ENCODE measurements at places on chromosomes 7 and 10.
A peak's percentile ranks its signal among the peaks of the same experiment; 100 is the strongest.

DNA sequence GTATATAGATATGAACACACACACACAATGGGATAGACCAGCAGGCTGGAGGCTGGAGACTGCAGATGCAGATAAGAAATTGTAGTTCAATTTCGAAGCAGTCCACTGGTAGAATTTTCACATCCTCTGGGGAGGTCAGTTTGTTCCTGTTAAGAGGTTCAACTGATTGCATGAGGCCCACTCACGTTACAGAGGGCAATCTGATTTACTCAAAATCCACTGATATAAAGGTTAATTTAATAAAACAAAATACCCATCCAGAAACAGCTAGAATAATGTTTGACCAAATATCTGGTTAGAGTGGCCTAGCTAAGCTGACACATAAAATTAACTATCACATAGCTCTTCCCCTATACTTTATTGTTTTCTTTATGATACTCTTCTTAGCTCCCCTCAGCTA lies 162.9 kb upstream of the SMIM30 start:
- DNase-seq, result no peak

GRCh38 chr10:96878057-96878456 lies 46.0 kb downstream of the LCOR start:
- DNase-seq, result no peak

DNA sequence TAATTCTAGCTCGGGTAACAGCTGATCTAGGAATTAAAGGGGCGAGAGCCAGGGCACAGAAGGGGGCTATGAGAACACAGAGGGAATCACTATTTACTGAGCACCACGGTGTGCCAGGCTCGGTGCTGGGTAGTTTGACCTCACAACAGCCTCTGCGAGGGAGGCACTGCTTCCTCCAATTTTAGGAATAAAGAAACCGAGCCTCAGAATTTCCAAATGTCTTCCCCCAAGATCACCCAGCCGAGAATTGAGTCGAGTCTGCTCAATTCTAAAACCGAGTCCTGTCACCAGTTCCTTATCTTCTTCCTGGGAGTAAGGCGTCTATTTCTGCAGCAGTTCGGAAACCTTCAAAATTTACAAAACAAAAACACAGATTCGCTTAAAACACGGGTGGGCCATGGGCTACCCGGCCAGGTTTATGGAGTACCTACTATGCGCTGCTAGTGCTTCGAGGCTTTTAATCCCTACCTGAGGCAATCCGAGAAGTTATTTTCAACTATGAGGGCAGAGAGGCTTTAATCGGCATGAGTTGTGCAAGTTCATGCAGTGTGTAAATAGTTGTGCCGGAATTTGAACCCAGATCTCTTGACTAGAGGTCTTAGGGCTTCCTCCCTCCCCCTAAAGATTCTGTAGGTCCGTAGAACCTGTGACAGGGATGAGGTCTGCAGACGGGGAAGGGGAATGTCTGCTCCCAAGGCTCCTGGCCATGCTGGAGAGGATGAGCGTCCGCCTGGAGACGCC lies 872 bp upstream of the HMX2 start:
- no peak for DNase-seq

GRCh38 chr10:42519761-42520460 lies 118.5 kb downstream of the ZNF33B start:
- no peak for DNase-seq

DNA sequence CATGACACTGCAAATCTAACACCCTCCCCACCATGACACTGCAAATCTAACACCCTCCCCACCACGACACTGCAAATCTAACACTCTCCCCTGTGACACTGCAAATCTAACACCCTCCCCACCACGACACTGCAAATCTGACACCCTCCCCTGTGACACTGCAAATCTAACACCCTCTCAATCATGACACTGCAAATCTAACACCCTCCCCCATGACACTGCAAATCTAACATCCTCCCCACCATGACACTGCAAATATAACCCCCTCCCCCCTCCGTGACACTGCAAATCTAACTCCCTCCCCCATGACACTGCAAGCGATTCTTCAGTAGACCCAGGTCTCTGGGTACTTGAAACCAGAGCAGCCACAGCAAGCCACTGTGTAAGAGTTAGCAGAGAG lies 604.4 kb downstream of the DNAJB6 start:
- DNase-seq, result no peak

DNA sequence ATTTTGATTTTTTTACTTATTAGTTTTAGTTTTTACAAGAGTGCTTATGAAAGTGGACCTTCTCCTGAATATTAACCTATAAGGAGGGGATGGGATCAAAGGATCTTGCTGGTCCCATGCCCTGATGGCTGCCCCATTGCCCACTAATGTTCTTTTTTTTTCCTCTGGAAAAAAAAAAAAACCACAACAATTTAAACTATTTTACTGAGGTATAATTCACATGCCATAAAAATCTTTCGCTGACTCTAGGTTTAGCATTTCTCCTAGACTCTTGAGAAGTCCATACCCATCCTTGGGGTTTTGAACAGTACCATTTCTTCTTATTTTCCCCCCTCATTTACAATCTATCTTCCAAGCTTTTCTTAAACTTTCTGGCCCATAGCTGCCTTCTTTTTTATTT lies 481.8 kb downstream of the TFEC start:
- DNase-seq, result no peak

- no peak for DNase-seq
Measured at GRCh38 chr7:132414857-132415256, 161.4 kb downstream of the PLXNA4 start.

DNA sequence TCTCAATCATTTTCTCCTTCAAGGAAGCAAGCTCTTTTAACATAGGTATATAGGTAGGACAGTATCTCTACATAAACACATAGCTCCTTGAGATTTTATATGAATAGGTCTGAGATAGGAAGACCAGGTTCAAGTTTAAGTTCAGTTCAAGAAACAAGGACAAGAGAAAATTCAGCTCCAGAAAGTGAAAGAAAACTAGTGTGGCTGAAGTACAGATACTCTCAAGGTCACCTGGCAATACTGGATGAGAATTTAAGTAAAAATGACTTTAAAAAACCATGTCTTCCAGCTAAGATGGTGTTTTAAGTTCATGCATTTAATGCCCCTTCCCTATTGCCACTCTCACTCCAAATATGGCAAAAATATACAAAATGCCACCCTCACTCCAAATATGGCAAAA lies 91.3 kb downstream of the OSBPL3 start:
- no peak for DNase-seq

- no peak for DNase-seq
Measured at GRCh38 chr10:69484736-69485135, 33.5 kb downstream of the TSPAN15 start.

DNA sequence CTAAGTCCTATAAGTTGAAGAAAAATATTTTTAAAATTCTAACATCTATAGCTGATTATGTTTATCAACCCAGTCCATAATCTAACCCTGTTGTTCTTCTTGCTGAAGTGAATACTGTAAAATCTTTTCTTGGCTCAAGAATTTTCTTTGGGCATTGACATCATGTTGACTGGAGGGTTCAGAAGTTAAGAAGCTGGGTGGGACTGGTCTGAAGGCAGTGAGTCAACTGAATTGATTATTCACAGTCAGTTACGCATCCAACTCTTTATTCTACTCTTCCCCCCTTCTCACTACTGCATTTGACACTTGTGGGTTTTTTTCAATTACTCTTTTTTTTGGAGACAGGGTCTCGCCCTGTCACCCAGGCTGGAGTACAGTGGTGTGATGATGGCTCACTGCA lies 31.0 kb downstream of the DENND2A start:
- DNase-seq, result no peak

GRCh38 chr7:144730224-144730623 lies 105.6 kb downstream of the TPK1 start:
- DNase-seq, result no peak

GRCh38 chr7:116524609-116525297 lies at the start of gene CAV1:
TSS of gene CAV1 (plus strand) at chr7:116525036. CDS start at chr7:116525063, 27 bp downstream.
- DNase-seq, result peak; percentile 67

DNA sequence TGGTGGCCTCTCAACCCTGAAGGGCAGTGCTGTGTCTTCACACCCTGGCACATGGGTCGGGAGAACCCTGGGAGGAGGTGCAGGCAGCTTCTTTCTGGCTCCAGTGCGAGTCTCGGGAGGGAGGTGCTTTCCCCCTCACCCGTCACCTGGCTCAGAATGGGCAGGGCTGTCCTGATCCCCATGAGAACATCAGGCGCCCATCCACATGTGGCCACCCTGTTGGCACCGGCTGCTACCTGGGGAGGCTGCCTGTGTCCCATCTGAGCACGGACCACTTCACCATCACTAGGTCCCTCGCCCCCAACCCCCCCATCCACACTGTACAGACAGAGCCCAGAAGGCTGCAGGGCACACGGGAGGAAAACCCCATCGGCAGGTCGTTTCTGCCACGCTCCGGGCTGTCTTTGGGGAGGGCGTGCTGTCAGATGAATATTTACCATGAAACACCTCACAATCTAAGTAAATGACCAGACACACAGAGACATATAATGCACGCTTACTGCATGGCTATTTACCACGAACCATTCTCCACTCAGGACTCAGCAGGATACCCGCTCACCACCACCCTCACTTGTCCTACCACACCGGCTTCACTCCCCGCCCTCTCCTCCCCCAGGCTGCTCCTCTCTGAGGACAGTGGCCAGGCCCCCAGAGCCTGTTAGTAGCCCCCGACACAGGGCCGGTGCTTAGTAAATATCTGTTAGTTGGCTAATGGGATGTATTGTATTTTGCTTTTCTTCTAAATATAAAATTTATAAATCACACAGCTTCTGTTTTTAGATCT lies 282.2 kb downstream of the DNAJB6 start:
- DNase-seq, result no peak

GRCh38 chr7:24440892-24441291 lies 132.4 kb upstream of the PALS2 start:
- DNase-seq, result no peak

GRCh38 chr10:30763918-30764317 lies 134.4 kb upstream of the LYZL2 start:
- no peak for DNase-seq

DNA sequence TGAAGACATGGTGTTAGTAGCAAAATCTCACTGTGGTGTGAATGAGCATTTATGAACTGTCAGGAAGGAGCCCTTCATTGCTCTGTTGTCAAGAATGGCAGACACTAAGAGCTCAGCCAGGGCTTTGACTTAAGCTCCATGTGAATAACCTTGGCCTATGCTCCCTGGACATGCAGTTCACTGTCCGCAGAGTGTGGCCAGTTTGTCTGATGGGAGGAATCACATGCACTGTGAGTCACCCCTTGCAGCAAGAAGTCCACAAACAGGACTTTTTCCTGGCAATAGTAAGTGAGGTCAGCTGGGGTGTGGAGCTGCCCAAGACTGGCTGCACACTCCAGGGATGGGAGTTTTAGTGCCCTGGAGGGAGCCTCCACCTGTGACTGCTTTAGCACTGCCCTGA lies 49.5 kb downstream of the ZNF37A start:
- DNase-seq, result no peak

DNA sequence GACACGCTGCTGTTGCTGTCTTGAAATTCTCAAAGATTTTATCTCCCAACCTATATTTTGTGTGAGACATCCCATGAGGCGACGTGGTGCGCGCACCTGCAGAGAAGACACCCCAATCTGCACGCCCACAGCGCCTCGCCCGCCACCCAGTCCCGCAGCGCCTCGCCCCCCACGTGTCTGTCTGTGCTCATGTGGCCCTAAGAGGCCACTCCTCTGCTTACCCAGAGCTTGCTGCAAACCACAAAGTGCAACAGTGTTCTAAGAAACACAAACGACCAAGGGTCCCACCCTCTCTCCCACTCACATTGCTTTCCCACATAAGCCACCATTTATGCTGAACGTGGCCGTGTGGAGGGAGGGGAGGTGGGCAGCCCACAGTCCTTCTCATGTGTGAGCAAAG lies 287.2 kb downstream of the PTPRN2 start:
- no peak for DNase-seq

DNA sequence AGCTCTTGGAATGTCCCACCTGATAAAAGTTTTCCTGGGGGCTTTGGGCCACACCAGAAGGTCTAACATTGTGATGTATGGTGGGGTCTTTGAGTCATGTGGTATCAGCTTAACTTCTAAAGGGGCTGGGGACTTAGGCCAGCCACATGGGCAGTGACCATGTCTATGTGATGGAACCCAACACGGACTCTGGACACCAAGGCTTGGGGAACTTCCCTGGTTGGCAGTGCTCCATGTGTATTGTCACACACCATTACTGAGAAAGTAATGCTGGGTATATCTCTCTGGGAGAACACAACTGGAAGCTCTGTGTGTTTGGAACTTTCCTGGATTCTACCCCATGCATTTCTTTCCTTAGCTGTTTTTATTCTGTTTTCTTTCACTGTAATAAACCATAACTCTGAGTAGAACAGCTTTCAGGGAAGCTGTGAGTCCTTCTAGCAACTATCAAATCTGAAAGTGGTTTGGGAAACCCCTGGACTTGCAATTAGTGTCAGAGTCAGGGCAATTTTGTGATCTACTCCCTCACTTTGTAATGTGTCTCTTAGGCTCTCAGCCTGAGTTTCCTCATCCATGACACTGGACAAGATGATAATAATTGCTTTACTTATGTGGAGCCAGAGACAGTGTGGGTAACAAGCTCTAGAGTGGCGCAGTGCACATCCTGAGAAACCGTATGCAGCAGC lies 28.4 kb upstream of the AGK start:
- DNase-seq, result no peak

GRCh38 chr10:6609625-6610024 lies 29.5 kb upstream of the PRKCQ start:
- DNase-seq, result no peak

GRCh38 chr7:112160771-112161150 lies 45.4 kb downstream of the DOCK4 start:
- DNase-seq, result no peak

DNA sequence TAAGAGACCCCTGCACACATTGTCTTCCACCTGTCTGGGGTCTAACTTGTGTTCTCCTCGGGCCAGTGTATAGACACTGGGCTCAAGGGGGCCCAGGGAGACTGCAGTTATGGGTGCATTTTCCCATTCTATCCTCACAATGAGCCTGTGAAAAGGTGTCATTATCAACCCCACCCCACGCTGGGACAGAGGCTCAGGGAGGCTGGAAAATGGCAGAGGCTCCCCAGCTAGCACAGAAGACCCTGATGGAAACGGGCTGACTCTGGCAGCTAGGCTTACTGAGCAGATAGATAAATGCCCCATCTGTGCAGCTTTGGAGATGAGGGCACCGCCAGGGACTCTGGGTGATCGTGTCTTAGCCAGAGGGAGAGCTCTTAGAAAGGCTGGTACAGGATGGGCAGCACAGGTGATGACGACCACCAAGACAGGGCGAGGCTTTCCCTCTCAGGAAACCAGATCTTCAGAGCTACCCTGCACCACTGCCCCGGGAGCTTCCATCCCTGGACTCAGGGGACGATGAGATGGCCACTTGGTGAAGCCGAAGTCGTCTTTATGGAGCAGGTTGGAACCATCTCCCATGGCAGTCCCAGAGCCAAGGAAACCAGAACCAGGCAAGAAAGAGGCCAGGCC lies 58.2 kb upstream of the CHST15 start:
- no peak for DNase-seq

All from Calu3 (cell line).